ENCODE measurements at places on chromosomes 2 and 18.

DNA sequence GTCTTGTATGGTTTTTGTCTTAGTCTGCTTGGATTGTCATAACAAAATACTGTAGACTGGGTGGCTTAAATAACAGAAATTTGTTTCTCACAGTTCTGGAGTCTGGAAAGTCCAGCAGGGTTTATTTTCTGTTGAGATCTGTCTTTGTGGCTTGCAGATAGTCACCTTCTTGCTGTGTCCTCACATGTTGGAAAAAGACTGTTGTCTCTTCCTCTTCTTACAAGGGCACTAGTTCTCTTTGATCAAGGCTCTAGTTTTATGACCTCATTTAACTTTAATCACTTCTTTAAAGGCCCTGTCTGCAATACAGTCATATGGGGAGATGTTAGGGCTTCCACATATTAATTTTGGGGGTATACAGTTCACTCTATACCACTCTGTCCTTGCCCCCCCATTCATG lies 56.5 kb downstream of the NBEAL1 start:
- DNase-seq = no peak

GRCh38 chr2:18514526-18515461 lies 45.7 kb downstream of the RDH14 start:
- no peak for DNase-seq

GRCh38 chr2:100248971-100249370 lies 73.3 kb downstream of the LONRF2 start:
- no peak for DNase-seq

DNA sequence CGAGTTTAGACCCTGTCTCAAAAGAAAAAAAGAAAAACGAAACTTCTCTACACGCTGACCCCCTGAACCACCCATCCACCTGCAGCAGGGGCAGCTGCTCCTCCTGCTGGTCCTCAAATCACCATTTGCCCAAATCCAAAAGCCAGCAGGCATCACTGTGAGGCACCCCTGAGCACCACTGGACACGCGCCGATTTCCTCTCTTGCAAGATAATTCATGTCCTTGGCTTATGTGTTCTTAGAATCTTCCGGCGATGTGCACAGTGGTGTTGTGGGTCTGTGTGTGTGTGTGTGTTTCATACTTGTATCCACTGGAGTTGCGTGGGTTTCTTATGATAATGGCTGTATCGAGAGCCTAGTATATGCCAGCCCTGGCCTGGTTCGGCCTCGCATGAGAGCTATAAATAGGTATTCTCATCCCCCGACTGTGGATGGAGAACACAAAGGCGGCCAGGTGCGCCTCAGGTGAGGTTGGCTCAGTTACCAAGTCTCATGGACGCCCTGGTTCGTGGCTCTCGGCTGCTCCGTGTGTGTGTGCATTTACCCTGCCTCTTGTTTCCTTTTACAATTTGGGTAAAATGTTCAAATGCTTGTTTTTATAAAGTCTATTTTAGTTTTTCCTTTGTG lies 235.5 kb downstream of the HDAC4 start:
- DNase-seq = no peak

- no peak for DNase-seq
These were observed 247.2 kb upstream of the BOD1L2 start for GRCh38 chr18:56899660-56900059.

- no peak for DNase-seq
These were observed 289.6 kb upstream of the ID2 start for GRCh38 chr2:8392098-8392866.

DNA sequence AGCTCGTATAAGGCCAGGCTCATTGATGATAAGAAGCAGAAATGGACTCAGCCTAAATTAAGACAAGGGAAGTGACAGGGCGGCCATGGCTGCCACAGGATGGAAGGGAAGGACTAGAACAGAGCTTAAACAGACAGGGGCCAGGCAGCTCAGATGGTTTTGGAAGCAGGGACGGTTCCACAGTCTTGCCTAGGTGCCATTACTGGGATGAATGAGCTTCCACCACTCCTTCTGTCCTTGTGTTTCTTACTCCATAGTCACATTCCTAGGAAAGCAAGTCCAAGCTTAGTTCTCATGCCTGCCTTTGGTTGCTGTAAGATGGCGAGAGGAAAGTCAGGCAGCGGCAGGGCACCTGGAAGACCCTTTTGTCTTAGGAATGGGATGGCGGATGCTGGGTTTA lies 11.9 kb downstream of the GNLY start:
- DNase-seq = no peak

- DNase-seq = no peak
These were observed 162.3 kb upstream of the TMEM200C start for GRCh38 chr18:6057604-6058003.

DNA sequence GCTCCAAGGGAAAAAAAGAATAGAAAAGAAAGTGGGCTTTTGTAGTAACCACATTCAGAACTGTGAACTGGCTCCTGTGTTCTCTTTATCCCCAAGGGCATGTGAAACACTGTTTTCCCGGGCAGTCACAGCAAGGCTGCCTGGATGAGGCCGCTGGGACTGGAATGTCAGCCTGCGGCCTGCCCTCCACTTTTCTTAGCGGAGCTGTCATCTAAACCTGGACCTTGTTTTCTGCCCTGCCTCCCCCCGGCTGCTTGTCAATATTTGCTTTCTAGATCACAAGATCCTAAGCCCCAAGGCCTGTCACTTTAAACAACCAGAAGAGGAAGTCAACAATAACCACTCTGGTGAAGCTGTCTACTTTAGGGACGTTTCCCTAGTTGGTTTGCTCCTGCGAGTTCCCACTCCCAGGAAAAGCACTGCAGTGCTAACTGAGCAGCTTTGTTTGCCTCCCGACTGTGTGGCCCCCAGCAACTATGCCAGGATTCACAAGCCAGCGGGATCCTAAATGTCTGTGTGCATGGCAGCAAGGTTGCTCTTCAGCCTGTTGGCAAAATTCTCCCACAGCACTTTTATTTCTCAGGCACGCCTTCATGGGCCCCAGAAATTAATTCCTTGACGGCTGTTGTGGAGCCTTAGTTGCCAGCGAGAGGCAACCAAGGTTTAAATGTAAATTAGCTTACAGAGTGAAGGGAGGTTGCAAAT lies 30.6 kb downstream of the SOWAHC start:
- no peak for DNase-seq

DNA sequence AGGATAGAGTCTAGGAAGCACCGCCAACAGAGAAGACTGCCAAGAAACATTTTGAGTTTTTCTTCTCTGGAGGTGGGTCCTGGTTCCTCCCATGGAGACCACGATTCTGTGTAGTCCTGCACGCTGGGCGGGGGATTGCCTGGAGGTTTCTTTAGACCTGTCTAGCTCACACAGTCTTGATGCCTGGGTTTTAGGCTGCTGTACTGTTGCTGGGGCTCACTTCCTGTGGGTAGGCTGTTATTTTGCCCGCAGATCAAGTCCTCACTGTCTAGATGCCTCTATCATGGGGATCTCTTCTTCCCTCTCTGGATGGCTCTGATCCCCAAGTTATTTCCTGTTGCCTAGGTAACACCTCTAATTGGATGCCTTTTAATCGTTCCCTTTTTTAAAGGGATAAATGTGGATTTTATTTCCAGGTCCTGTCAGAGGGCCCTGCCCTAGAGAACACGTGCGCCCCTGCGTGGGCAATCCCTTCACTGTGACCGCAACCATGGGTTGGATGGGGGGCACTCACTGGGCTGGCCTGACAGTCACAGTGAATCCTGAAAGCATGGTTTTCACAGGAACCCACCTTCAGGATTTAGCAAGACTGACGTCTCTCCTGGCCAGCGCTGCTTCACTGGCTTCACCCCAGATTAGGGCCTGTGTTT lies 115.7 kb downstream of the MSH2 start:
- no peak for DNase-seq

DNA sequence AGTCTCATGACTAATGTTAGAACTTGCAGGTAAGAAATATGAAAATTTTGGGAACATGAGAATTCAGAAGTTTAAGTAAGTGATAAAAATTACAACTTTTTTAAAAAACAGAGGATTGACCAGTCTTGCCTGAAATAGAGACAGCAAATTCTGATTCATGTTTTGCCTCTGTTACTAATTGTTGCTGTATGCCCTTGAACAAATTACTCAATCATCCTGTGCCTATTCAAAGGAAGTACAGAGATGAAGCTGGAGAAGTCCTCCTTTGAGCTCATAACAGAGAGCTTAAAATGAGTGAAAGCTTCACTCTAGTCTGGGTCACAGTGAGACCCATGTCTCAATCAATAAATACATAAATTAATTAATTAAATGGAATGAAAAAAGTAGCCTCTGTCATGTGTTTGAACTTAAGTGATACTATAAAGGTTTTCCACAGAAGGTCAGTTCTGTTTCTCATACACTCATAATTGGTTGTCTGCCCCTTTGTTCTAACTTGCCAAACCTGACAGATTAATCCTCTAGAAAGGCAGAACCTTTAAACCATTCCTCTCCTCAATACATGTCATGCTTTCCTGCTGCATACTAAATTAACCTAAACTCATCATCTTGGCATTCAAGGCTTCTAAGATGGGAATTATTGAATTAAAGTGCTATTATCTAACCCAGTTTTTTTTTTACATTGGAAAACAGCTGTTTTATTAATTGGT lies 374.6 kb upstream of the LRATD1 start:
- DNase-seq = no peak

GRCh38 chr2:192286093-192286701 lies 91.5 kb upstream of the TMEFF2 start:
- no peak for DNase-seq

GRCh38 chr2:189104934-189105333 lies 74.6 kb downstream of the COL5A2 start:
- no peak for DNase-seq

DNA sequence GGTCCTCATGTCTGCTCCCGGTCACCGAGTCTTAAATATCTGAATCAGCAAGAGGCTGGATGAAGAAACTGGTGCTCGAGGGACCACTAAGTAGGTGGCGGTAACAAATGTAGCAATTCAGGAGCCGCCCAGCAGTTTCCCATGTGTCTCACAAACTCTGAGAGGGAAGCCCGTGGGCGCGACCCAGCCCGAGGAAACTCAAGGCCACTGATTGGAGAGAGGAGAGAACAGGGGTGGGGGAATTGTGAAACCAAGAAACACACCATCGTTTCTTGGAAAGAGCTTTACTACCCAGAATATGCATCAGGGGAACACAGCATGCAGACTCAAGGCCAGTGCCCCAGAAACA lies 10.8 kb downstream of the MLPH start:
- DNase-seq = no peak

GRCh38 chr2:206260188-206261012 lies 14.1 kb upstream of the ZDBF2 start:
- no peak for DNase-seq

GRCh38 chr2:84971510-84972206 lies 697 bp downstream of the KCMF1 start:
- DNase-seq = peak; percentile 62

- DNase-seq = no peak
These were observed 5.1 kb downstream of the AGPS start for GRCh38 chr2:177397481-177398289.

- DNase-seq = no peak
These were observed 6.8 kb downstream of the ASXL3 start for GRCh38 chr18:33584548-33585430.

- DNase-seq = no peak
These were observed 46.6 kb upstream of the RHOB start for GRCh38 chr2:20400306-20400705.

DNA sequence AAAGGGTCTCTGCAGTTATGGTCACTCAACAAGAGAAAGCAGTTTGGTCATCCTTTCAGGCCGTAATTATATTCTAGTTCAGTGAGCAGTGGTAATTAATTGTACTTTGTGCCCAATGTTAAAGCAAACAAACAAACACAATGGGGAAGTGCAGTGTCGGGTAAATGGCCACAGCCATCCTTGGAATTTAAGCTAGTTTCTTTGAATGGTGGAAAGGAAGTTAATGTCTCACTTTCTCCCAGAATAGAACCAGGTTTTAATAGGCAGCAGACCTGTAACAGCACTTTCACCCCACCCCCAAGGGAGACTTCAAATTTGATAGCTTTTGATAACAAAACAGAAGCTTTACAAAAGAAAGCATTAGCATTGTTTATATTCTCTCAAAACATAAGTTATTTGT lies 20.0 kb upstream of the ITGAV start:
- DNase-seq = no peak

- no peak for DNase-seq
These were observed 80.7 kb downstream of the EPAS1 start for GRCh38 chr2:46377666-46378560.

GRCh38 chr2:130869441-130870160 lies 32.9 kb downstream of the ARHGEF4 start:
- DNase-seq = no peak

- no peak for DNase-seq
These were observed 47.2 kb upstream of the ZNF396 start for GRCh38 chr18:35424356-35424755.

GRCh38 chr2:120793682-120794403 lies 58.2 kb downstream of the GLI2 start:
- no peak for DNase-seq

DNA sequence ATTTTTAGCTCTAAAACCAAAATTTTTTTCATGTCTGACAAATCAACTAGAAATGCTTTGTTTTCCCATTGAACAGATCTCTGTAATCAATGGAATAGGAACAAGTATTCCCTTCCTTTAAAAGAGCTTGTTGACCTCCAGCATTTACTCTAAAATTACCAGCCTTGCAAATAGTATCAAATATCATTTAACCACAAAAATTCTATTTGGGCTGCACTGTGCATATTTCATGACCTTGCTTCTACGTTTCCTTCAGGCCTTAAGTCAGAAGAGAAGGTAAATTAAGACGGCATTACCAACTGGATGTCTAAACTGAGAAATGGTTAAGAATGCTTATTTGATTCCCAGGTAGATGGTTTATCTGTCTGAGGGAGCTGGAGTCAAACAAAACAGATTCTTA lies 33.3 kb upstream of the NRXN1 start:
- DNase-seq = no peak

DNA sequence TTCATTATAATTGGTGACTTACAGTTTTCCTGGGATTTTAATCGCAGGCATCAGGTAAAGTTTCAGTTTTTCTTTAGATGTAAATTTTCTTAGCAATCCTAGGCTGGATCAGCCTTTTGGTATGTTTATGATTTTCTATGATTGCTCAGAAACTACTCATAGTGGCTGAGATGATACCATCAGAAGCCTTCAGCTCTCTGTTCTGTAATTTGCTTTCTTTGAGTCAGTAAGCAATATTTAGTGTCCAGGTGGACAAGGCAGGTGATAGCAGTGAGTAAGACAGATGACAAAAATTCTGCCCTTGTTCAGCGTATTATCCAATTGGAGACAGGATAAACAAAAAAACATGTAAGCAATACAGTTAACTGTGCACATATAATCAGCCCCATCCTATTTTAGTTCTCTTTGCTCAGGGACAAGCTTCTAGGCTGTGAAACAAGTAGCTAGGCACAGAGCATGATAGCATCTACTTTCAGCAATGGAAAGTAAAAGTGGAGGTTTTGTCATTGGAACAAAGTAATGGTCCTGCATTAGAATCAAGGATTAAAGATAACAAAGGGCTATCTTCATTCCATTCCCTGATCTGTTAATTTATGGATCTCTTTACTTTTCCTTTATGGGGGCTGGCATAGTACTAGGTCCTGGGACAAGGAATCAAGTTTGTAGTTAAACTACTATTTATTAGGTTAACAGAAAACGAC lies 100.8 kb downstream of the EPC2 start:
- no peak for DNase-seq

GRCh38 chr2:215979620-215980019 lies 33.7 kb downstream of the MREG start:
- DNase-seq = no peak
